ENCODE measurements at places on chromosomes 12 and 14.

- DNase-seq = no peak
Measured at GRCh38 chr12:3832738-3833137, 40.5 kb downstream of the PARP11 start.

DNA sequence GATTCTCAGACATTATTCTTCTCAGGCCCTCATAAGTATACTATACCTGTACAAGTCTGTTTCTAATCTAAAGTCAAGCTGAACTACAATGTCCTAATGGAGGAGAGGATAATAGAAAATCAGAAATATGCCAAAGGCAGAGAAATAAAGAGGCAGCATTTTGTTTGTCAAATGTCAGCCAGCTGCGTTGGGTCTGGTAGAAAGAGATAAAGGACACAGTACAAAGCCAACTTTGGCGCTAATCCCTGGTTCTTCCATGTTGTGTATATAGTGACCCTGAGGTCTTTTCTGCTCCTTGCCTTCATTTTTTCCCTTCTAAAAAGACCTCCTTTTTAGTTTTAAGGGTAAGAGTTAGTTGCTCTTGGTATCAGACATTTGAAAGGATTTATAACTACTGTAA lies 103.1 kb downstream of the PRICKLE1 start:
- DNase-seq = no peak

DNA sequence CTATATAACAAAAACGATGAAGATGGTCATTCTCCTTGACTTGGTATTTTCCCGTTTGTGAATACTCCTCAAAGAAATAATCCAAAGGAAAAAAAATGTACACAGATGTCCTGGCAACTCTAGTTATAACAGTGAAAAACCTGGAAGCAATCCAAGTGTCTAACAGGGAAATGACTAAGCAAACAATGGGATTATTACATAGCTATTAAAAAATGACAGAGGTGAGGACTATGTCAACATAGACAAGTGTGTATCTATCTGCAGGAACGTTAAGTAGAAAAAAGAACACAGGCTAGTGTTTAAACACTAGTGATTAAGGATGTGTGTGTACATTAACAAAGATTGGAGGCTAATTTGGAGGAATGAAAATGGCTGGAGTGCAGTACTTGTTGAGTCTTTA lies 5.9 kb upstream of the APOLD1 start:
- DNase-seq = no peak

DNA sequence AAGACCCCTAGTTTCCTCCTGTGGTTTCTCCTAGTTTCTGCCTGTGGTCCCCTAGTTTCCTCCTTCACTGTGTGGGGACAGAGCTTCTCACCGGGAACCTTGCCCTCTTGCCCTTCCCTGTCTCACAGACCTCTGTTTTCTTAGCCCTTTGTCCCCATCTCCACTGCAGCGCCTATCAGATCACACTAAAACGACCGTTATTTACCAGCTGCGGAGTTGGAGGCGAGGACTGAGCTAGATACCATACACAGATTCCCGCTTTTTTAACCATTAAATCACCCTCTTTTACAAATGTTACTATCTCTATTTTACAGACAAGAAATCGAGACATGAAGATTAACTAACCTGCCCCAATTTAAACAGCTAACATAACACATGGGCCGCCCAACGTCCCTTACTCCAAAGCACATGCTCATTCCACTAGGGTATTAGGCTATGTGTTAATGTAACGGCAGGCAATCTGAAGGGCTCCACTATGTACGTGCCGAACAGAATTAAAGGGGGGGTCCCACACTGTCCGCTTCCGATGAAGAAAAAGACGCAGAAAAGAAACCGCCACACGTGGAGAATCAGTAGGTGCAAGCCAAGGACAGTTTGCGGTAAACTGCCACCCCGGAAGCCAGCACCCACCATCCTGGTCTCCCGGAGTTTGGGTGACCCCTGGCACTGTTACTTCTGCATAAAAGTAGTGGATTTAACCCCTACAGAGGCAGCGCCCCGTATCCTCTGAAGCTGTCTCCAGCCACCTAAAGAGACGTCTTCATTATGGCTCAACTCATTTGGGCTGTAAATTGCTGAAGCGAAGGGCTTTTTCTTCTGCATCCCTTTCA lies 1.9 kb upstream of the FKBP4 start:
- DNase-seq = no peak

DNA sequence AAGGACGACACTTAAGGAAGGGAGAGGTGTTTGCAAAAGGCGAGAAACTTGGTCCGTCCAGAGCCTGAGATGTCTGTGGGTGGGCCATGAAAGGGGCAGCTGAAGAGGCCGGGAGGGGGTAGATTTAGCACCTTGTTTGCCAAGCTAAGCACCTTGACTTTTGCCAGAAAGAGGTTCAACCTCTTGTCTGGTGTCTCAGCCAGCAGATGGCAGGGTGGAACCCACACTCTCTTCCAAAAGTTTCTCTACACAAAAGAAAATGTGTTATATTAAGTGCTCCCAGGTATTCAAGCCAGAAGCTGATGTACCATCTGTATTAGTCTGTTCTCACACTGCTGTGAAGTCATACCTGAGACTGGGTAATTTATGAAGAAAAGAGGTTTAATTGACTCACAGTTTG lies 69.9 kb downstream of the SUDS3 start:
- DNase-seq = no peak

DNA sequence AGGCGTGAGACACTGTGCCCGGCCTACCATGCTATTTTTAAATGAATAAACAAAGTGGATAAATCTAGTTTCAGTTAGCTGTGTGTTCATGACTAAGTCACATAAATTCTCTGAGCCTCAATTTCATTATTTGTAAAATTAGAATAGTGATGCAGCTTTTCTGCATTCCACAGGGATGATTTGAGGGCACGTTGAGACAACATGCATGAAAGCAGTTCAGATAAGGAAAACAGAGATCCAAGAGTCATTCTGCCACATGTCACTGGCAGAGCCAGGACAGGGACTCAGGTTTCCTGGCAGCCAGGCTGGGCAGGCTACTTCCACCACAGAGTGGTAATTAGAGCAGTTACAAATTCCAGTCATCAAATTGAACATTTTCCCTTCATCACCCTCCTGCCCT lies 2.9 kb upstream of the PPP4R4 start:
- no peak for DNase-seq

GRCh38 chr14:59189091-59189785 lies 771 bp downstream of the DAAM1 start:
- DNase-seq = peak; percentile 25

DNA sequence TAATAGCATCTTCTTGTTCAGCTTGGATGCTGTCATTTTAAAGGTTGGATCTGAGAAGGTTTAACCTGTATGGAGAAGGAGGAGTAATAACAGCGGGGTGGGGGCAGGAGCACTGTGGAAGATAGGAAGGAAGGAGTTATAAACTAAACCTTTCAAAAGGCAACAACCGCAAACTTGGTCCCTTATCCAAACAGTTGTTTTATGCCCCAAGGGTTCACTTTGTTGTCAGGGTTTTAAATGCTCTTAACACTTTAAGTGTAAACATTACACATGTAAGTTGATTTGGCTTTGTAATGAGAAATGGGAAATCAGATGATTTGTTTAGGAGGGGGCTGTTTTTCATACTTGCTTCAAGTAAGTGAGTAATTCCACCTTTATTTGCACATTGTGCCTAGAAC lies 3.0 kb downstream of the NPAS3 start:
- DNase-seq = no peak

- no peak for DNase-seq
Measured at GRCh38 chr12:95037906-95038305, 34.4 kb upstream of the NDUFA12 start.

- DNase-seq = no peak
Measured at GRCh38 chr14:68153275-68153674, 333.7 kb downstream of the RAD51B start.

DNA sequence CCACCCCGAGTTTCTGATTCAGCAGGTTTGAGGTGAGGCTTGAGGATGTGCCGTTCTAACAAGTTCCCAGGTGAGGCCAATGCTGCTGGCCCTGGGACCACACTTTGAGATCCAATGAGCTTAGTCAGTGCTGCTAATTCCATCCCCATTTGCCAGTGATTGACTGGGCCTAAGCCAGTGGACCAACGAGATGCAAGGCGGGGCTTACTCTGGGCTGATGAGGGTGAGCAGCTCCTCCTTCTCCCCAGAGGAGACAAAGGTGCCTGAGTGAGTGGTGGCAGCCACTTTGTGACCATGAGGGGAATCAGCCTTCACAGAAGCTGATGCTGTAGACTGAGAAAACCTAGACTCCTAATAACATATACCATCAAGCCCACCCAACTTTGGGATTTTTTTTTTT lies 23.1 kb upstream of the HNF1A start:
- DNase-seq = no peak

DNA sequence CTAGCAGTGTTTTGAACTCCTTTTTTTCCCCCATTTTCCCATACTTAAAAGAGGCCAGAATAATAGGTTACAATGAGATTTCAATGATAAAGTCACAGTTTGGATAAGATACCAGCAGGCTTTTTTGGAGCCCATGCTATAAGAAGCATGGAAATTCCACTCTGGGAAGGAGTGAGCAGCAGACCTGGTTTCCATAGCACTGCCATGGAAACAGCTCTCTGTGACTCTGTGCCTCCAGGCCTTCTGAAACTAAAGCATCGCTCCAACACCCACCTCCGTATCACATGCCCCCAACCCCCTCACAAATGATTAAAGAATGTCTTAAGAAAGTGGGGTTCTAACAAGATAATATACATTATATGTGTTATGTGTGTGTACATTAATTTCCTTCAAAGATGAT lies 165.0 kb downstream of the GRIN2B start:
- DNase-seq = no peak

- no peak for DNase-seq
Measured at GRCh38 chr12:71646512-71646911, 17.1 kb downstream of the ZFC3H1 start.

- DNase-seq = no peak
Measured at GRCh38 chr14:90300611-90301047, 31.1 kb downstream of the NRDE2 start.

GRCh38 chr12:45268672-45269411 lies 52.9 kb downstream of the ANO6 start:
- DNase-seq = no peak

DNA sequence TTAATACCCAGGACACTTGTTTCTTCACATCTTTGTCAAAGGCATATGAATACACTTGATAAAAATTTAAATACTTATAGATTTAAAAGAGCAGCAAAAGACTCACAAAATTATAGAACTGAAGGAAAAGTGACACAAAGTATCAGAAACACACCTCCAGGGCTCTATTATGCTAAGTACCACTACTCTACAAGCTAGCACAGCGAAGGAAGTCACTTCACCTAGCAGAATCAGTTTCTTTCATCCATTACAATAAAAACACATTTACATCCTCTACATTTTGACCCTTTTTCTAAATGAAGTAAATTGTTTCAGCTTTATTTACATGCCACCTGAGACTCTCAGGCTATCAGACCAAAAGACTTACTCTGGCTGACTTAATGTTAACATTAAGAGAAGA lies 26.6 kb upstream of the PTPRB start:
- no peak for DNase-seq
